Stomach (tissue), 19 donors: ENCODE measurements at places on chromosomes 13 and 19. TPM values are rescaled to one million over a fixed set of nuclear protein-coding genes. Genes with fewer than 3 reads are reported as not detected.

GRCh38 chr19:16446108-16446723, 25.6 kb downstream of the EPS15L1 start:
- DNase-seq, result no peak

GRCh38 chr13:24212674-24213073, 52.2 kb downstream of the SPATA13 start:
- DNase-seq, result no peak

GRCh38 chr13:79668201-79668752, 187.3 kb downstream of the NDFIP2 start:
- DNase-seq, result no peak

DNA sequence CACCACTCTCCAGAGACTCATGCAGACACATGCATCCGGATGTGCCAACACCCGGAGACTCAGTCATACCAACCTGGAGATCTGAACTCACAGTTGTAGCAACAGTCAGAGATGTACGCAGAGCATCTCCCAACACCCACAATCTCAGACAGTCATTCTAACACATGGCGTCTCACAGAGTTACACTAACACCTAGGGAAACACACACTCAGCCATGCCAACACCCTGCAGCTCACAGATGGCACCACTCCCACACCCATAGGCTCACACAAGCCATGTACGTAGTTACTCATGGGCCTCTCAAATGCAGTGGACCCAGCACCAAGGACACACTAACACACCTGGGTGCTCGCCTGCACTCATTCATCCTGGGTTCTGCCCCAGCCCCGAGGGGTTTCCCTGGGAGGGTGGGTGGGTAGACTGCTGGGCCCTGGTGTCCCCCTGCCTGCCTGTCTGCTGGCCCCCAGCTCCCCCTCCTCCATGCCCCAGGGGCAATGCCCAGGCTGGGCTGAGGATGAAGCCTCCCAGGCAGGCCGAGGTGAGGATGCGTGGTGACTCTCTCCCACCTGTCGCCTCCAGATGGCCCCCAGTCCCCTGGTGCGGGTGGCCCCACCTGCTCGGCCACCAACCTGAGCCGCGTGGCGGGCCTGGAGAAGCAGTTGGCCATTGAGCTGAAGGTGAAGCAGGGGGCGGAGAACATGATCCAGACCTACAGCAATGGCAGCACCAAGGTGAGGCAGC, 10.0 kb downstream of the PKN1 start:
- no peak for DNase-seq

DNA sequence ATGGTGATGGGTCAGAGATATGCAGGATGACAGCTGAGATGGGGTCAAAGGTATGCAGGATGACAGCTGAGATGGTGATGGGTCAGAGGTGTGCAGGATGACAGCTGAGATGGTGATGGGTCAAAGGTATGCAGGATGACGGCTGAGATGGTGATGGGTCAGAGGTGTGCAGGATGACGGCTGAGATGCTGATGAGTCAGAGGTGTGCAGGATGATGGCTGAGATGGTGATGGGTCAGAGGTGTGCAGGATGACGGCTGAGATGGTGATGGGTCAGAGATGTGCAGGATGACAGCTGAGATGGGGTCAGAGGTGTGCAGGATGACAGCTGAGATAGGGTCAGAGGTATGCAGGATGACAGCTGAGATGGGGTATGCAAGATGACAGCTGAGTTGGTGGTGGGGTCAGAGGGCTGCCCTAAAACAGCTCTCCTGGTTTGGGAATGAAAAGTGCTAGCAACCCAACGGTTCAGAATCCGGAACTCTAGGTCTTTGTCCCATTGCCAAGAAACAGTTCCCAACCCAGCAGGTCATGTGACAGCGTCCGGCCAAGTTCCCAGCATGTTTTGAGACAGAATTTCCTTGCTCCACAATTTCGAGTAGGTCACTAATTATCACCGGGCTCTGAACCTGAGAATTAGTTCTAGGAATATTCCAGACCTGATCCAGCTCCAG, 3.2 kb downstream of the SELENOW start:
- no peak for DNase-seq

- DNase-seq, result no peak
Observed at GRCh38 chr13:31755803-31756212, 16.5 kb downstream of the RXFP2 start.

Gene RAB3A
- 2.2 TPM for total RNA-seq

Gene RDH13
- total RNA-seq, result 21.0 TPM

Gene CEACAM6
- 5.5 TPM for total RNA-seq

Gene RFPL4A
- total RNA-seq, result 1.7 TPM

Gene CACNA1A
- 0.58 TPM for total RNA-seq
